Activated B cell treated with CpG ODN at 0.5 μM for 24 hours (primary cell): ENCODE measurements at places on chromosomes 11 and 22.

DNA sequence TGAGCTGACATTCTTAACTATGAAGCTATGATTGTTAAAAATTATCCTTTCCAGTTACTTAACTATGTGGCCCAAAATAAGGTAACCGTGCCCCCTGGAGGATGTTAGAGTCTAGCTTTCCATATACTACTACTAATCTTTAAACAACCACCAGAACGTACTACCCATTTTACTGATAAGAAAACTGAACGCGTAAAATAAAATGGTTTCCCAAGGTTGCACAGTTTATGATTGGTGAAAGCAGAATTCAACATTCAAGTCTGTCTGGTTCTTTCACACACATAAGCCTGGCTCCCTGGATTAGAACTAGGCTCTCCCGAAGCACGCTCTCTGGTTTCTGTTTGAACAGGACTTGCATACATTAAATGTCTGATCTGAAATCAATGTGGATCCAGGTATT, 437.8 kb upstream of the CCDC90B start:
- DNase-seq, result no peak

DNA sequence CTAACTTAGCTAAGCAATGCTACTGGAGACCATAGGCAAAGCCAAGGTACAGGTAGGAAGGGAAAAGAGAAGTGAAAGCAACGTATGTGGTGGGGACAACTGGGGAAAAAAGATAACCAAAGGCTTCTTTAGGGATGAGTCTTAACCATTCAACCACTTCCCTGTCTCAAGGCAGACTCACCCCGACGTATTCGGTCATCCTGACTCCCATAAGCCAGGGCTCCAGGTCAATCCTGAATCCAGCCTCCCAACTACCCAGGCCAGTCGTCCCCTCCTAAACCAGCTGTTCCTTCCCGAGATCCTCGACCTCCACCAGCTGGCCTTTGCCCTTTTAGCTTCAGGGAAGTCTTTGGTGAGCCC, 330 bp downstream of the ACP2 start:
- DNase-seq, result no peak

DNA sequence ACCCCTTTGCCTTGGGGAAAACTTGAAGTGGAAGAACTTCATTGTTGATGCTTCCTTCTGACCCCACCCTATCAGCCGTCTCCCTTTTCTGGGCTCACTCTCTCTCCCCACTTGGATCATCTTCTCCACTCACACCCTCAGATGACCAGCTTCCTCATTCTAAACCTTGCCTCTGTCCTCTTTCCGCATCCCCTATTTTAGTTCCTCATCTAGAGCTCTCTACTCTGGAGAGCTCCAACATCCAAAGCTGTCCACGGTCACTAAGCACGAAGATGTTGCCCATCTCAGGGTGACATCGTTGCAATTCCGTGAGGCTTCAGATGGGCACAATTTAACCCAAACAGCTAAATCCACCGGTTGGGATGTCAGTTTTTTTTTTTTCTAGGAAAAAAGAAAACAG, 31.6 kb upstream of the ME3 start:
- DNase-seq, result no peak

DNA sequence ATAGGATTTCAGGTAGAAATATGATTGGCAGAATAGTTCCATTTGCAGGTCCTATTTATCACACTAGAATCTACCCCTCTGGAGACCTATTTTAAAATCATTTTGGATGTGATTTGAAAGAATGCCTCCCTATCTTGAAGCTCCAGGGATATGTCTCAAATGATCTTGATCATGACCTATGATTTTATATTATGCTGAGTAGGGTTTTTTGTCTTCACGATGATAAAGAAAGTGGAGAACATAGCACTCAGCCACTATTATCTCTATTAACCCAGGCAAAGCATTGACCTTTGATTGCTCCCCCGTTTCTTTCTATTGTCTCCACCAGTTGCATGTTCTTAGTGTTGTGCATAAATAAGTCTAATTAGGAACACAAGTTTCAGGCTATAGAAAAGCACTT, 307.9 kb downstream of the BLID start:
- DNase-seq, result no peak

DNA sequence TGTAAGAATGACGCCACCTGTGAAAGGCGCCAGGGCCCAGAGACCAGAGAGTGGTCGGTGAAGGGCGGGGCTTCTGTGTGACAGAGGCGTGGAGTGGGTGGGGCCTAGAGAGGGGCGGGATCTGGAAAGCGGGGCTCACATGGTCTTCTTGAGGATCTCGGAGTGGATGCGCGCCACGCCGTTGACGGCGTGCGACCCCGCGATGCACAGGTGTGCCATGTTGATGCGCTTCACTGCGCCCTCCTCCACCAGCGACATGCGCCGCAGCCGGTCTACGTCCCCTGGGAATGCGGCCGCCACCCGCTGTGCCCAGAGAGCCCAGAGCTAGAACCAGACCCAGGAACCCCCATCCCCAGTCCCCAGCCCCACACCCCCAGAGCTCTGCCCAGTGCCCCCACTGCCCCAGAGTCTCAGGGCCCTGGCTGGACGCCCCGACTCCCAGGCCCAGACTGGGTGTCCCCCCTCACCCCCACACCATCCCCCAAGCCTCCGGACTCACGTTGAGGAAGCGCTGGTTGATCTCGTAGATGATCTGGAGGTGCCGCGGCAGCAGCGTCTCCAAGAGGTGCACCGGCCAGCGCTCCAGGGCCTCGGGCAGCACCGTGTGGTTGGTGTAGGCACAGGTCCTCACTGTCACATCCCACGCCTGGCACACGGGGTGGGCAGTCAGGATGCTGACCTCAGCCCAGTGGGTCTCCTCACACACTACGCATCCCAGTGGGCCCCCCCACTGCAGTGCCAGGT, 6.2 kb downstream of the PYGM start:
- DNase-seq, result no peak

DNA sequence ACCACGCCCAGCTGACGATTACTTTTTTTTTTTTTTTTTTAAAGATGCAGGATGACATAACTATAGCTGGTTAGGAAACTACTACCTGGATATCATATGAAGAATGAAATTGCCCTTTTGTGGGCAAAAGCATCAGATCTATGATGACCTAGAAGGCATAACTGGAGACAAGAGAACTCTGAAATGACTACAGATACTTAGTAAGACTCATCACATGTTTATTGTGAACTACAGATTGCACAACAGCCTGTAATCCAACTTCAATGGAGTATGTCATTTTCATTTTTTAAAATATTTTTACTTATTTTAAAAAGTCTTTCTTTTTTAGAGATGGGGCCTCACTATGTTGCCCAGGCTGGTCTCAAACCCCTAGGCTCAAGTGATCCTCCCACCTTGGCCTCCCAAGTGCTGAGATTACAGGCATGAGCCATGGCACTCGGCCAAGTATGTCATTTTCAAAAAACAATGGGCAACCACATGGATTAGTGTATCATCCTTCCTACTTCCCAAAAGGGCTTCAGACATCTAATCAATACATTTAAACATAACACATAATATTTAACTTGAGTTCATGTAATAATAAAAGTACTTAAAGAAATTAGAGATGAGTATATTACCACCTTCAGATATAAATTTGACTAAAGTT, 3.3 kb downstream of the MTMR2 start:
- DNase-seq, result no peak

DNA sequence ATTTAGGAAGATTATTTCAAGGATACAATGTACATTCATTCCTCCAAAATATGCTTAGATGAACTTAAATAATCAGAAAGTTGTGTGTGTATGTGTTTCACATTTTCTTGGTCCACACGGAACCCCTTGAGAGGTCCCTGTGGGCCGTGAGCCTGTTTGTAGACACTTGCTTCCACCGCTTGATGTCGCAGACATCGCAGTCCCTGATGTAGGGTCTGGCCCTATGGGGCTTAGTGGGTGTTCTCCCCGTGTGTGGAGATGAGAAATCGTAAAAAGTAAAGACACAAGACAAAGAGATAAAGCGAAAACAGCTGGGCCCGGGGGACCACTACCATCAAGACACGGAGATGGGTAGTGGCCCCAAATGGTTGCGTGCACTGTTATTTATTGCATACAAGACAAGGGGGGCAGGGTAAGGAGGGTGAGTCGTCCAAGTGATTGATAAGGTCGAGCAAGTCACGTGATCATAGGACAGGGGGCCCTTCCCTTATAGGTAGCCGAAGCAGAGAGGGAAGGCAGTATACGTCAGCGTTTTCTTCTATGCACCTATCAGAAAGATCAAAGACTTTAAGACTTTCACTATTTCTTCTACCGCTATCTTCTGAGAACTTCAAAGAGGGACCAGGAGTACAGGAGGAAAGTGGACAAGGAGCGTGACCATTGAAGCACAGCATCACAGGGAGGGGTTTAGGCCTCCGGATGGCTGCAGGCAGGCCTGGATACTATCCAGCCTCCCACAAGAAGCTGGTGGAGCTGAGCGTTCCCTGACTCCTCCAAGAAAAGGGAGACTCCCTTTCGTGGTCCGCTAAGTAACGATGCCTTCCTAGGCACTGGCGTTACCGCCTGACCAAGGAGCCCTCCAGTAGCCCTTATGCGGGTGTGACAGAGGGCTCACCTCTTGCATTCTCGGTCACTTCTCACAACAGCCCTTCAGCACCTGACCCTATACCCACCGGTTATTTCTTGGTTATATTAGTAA, 1.2 kb upstream of the APOBEC3C start:
- no peak for DNase-seq

GRCh38 chr22:37262346-37262745, 18.3 kb upstream of the RAC2 start:
- no peak for DNase-seq

DNA sequence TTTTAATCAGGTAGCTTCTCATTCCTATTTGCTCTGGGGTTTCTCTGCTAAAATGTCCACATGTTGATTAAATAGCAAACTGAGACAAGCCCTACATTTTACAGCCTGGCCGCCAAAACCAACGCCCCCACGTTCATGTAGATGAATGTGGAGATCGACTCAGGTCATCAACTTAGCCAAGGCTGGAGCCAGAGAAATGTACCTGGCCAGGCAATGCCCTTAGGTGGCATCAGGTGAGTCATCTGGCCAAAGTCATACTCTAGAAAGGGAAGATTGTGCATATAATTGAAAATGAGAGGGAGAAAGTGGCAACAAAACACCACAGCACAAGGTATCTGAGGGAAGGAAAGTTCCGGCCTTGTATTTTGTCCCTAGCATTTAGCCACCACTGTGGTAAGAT, 37.1 kb upstream of the CCDC89 start:
- DNase-seq, result no peak

- DNase-seq, result no peak
Observed at GRCh38 chr11:16395601-16396000, 39.3 kb upstream of the SOX6 start.

DNA sequence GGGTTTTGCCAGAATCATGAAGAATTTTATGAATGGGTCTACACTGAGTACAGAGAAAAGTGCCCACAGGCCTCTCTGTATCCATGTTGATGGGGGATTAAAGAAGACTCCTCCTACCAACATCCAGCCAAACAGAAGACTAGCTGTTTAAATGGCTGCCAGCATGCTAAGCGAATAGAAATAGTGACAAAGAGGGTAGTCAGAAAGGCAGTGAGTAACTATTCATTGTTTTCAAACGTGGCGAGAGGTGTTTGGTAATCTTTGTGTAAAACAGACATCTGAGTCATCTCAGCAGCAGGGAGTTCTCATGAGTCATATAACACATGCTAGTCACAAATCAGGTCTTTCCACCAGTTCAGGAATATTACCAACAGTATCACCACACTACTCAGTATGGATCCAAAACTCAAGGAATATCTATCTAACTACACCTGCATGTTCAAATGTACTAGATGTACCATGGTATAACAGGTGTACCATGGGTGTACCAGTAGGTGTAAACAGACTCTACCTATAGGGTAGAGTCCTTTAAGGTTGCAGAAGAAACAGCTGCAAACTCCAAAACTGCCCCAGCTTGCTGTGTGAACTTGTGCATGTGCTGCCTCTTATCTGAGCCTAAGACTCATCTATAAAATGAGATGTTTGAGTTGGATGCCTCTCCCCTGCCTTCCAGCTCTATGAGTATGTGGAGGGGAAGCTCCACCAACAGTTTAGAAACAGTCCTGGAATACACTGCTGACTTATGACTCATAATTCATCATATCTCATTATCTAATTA, 82.0 kb downstream of the SLC1A2 start:
- no peak for DNase-seq

DNA sequence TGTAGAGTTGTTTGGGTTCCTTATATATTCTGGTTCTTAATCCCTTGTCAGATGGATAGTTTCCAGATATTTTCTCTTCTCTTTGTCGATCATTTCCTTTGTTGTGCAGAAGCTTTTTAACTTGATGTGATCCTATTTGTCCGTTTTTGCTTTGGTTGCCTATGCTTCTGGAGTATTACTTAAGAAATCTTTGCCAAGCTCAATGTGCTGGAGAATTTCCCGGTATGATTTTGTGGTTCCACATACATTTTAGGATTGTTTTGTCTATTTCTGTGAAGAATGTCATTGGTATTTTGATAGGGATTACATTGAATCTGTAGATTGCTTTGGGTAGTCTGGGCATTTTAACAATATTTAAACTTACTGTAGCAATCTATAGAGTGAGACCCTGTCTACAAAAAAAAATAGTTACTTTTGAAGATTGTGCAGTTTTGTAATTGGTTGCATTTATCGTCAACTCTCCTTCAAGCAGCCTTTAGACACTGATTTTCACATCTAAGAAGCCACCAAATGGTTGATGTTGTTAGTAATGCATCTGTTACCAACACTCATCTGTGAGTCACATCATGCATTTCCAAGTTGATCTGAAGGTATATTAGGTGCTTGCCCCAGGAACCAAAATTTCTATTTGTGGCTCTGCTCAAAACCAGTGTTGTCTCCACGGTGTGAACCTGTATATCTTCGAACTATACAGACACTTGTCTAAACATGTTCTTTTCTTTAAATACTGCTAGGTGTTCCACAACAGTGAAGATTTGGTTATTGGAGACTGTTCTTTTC, 21.4 kb downstream of the XRCC6 start:
- no peak for DNase-seq

DNA sequence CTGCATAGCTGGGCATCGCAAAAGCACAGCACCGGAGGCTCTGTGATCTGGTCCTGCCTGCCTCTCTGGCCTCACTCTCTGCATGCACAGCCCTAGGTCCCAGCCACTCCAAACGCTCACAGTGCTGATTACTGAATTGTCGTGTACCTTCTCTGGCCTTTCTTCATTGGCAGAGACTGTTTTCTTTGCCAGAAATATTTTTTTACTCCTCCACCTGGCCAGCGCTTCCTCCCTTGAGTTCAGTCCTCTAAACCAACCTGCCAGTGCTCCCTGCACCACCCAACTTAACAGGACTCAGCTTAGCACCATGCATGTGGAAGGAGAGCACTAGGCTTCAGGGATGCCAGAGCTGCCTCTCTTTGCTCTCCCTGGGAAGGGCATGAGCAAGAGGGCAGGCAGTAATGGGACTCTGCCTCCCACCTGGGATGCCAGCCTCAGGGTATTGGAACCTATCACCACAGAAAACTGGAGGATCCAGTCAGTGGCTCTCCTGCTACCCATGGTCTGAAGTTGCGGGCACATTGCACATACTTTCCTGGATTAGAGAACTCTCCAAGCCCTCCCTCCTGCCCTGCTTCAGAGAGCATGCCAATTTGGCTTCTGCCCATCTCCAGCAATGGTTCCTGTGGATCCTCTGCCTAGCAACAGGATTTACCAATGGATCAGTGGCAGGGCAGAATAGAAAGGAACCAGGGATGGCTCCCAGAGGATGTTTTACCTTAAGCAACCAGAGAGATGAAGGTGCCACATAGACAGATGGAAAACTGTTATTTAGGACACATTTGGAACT, 37.0 kb upstream of the GNAZ start:
- no peak for DNase-seq
